Activated CD8-positive, alpha-beta memory T cell treated with anti-CD3 and anti-CD28 coated beads for 1 hour (primary cell): ENCODE measurements at places on chromosomes 5 and 9.

DNA sequence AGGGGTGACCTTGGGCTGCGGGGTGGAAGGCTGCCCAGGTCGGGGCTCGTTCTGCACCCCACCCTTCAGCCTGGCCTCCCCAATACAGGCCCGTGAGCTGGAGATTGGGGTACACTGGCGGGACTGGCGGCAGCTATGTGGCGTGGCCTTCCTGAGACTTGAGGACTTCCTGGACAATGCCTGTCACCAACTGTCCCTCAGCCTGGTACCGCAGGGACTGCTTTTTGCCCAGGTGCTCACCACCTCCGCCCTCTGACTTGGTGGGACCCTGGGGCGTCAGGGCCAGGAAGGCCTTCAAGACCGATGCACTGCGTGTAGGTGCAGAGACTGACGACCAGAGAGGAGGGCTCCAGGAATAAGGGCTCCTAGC lies 10.5 kb downstream of the ZDHHC12 start:
- no peak for DNase-seq

- no peak for DNase-seq
These were observed 12.1 kb upstream of the C5orf63 start for GRCh38 chr5:127085371-127085770.

GRCh38 chr5:137172258-137172657 lies 326.9 kb downstream of the SPOCK1 start:
- no peak for DNase-seq

DNA sequence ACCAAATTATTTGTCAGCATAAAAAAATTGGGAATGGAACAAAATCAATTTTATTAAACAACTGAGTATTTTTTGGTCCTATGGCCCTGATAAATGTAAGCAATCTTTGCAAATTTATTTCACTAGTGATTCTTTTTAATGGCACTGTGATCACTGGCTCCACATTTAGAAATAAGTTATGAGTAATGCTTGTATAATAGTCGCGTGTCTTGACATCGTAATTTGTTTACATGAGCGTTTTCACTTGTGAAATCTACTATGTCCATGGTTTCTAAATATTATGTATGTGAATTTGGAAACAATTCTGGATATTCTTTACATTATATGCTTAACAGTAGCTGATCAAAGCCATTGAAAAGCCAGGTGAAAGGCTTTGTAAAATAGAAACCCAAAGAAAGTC lies 817.5 kb downstream of the EFNA5 start:
- DNase-seq = no peak

GRCh38 chr9:34291023-34291422 lies 38.0 kb downstream of the KIF24 start:
- no peak for DNase-seq

GRCh38 chr9:114953959-114954358 lies 23.6 kb upstream of the TNFSF8 start:
- DNase-seq = no peak

- no peak for DNase-seq
These were observed 42.5 kb downstream of the TMEM174 start for GRCh38 chr5:73215531-73215890.

DNA sequence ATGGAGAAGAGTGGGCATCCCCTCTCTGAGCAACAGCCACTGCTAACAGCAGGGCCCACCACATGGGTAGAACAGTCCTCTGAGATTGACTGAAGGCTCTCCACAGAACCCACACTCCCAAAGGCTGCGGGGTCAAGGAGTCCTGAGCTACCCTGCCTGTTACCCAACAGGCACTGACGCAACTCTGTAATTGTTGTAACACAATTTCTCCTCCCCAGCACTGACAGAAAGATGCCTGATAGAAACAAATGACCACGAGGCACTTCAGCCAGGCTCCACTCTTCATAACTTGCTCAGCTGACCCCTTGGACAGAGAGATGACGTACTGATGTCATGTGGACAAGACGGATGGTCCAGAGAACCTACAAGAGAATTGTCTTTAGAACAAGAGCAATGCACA lies 220.7 kb downstream of the SPOCK1 start:
- no peak for DNase-seq

GRCh38 chr5:66138637-66139317 lies 5.3 kb upstream of the SREK1 start:
- DNase-seq = no peak

DNA sequence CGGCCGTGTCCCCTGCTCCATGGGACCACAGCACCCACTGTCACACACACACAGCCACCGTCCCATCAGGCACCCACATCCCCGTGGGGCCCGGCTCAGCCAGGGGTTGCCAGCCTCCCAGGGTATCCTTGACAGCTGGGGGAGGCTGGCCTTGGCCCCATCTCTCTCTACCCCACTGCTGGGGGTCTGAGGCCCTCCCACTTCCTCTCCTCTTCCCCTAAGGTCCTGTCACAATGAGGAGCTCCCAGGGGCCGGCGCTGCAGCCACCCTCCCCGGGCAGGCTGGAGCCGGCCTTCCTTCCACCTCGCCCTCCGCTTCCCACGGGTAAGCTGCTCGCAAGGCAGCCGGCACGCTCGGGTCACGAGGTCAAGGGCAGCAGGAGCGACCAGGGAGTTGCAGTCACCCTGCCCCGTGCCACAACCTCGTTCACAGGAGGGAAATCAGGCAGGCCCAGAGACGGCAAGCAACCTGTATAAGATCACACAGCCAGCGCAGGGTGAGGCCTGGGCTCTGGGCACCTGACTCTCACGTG lies 38.6 kb upstream of the NOTCH1 start:
- DNase-seq = no peak

- no peak for DNase-seq
These were observed 14.3 kb downstream of the WNK2 start for GRCh38 chr9:93198117-93198837.

DNA sequence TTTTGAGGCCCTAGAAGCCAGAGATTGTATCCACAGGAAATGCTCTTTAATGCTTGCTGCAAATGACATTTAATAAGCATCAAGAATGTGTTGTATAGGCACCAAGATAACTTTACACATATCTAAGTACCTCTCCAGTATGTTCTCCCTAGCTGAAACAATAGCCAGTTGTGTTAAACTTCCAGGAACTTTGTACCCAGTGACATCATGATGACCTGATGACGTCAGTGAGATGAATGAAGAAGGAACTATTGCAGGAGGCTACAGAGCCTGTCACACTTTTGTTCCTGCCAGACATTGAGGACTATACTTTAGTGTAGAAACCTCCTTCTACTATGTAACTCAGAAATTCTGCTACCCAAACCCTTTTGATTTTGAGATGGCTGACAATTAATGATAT lies 129.8 kb downstream of the CD180 start:
- DNase-seq = no peak

GRCh38 chr9:91291866-91292265 lies 69.9 kb downstream of the AUH start:
- DNase-seq = no peak

- DNase-seq = no peak
These were observed 746 bp downstream of the RGS3 start for GRCh38 chr9:113464286-113464660.

- no peak for DNase-seq
These were observed 10.3 kb downstream of the TRIM7 start for GRCh38 chr5:181194489-181195248.

- no peak for DNase-seq
These were observed 68.5 kb downstream of the WWC1 start for GRCh38 chr5:168359820-168360460.

GRCh38 chr5:77645158-77645994 lies 6.9 kb upstream of the OTP start:
- peak; percentile 22 for DNase-seq

DNA sequence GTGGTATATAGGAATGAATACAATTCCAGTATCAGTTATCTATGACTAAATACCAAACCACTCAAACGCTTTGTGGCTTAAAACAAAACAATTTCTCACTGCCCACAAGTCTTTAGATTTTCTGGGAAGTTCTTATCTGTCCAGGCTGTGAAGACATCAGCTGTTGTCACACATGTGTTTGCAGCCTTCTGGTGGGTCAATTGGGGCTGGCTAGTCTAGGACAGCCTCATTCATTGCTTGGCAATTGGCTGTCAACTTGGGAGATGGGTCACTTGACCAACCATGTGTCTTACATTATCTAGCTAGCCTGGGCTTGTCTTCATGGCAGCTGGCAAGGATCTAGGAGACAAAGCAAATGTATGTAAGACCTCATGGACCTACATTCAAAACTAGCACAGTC lies 53.8 kb upstream of the PAPPA start:
- DNase-seq = no peak

DNA sequence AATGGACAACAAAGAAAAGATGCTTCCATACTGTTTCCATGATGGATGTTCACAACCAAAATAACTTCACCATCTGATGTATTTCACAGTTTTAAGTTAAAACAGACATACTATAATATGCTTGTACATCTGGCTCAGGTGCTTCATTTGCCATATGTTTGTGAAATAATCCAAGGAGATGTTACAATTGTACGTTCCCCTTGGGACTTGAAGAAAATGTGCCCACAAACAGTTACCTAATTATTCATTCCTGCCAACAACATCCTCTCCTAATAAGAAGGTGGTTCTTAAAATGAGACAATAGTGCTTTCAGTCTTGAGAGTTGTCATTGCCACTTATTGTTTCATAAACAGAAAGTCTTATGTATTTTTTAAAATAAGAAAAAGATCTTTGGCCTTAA lies 33.1 kb upstream of the SMARCA2 start:
- no peak for DNase-seq

GRCh38 chr5:176677209-176677939 lies 30.1 kb downstream of the TSPAN17 start:
- DNase-seq = no peak

DNA sequence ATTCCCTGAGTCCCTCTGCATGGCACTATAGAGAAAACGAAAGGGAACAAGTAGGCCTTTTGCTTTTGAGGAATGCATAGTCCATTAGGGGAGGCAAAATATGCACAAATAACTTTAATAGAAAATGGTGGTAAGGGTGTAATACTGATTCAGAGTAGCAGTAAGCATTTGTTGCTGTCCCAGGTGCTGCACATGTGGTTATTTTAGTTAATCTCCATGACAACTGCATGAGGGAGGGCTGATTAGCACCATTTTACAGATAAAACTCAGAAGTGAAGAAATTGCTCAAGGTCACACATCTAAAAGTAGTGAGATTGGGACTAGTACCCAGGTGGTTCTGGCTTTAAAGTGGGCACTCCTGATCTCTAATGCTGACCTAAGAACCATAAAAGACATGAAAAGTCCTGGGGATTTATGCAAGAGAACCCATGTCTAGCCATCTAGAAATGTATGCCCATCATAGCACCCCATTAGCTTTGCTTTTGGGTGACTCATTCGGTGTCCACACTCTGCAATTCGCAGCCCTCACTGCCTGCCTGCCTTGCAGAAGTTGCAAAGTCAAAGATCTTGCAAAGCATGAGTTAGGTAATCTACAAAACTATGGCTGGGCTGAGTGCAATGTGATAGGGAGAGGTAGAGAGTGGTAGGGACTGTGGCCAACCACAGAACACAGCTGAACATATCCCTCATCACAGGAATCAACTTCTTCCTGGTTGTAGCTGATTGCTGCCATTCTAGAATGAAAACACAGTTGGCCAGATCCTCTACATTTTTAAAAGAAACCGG lies 195.2 kb downstream of the PTTG1 start:
- no peak for DNase-seq

DNA sequence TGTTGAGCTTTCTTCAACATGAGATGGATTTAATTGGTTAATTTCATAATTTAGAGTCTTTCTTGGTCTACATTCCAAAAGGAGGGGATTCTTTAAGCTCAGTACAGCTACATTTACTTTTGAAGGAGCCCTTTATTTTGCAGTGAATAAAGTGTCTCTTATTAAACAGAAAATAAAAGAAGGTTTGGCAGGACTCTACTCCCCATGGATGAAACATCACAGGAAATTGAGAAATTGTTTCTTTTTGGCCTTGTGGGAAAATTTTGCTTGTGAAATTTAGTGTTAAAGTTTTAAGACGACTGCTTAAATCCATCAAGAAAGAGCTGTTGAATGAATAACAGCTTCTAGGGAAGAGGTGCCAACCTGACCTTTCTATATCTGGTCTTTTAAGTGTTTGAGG lies 187.7 kb downstream of the NTRK2 start:
- DNase-seq = no peak

DNA sequence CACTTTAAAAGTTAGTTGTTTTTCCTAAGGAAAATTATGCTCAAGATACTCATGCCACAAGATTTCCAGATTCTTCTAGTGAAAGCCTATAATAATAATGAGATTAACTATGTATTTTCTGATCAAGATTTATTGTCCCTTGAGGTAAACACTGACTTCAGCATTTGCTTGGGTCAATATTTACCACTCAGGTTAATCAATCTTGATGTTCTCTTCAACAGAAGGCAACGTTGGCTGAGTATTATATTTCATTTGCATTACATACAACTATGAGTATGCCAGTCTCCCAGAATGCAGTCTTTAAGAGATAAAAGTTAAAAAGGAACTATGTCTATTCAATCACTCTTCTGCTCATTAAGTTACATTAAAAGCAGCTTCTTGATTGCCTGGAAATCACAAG lies 115.6 kb downstream of the GPR21 start:
- no peak for DNase-seq

- no peak for DNase-seq
These were observed 6.1 kb upstream of the RNF183 start for GRCh38 chr9:113309204-113309813.

DNA sequence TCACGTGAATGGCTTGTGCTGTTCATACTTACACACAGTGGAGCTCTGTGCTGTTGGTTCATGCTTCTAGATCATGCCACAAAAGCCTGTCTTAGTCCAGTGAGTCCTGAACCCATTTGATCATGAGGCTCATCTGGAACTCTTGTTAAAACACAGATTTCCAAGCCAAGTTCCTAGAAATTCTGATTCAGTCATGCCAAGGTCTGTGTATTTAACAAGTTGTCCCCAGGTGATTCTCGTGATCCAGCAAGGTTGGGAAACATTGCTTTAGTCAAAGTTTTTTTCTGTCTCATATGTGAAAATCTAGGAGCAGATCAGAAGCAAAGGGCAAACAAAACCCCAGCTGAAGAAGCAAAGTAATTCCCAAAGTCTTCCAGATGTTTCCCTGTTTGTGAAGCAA lies 112.5 kb upstream of the GAS1 start:
- DNase-seq = no peak

- DNase-seq = no peak
These were observed 41.3 kb downstream of the VPS13A start for GRCh38 chr9:77218612-77219011.

- DNase-seq = no peak
These were observed 21.1 kb downstream of the SAR1B start for GRCh38 chr5:134611515-134611914.

- no peak for DNase-seq
These were observed 556.5 kb upstream of the SEMA6A start for GRCh38 chr5:117131048-117131679.

GRCh38 chr9:90287567-90288274 lies 354.9 kb downstream of the DIRAS2 start:
- DNase-seq = no peak
